ENCODE measurements at places on chromosomes 7 and 10. TPM values are rescaled to one million over a fixed set of nuclear protein-coding genes. Genes with fewer than 3 reads are reported as not detected.

DNA sequence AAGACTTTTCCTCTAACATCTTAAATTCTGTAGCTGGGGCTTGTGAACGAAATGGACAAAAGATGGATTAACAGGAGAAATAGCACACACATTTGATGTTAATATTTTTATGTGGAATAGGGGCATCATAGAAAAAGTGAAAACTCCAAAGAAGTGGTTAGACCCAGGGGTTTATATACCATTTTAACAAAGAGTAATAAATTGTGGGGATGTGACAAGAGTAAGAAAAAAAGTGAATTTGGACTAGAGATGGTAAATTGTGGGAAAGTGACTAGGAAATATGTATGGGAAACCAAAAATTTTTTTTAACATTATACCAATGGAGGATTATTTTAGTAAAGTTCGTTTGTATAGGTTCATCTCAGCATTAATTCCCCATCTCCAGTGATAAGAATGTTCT, 8.2 kb downstream of the SLC39A12 start:
- DNase-seq = no peak

- no peak for DNase-seq
These were observed 60.0 kb downstream of the RALA start for GRCh38 chr7:39683216-39683845.

- DNase-seq = no peak
These were observed 21.4 kb downstream of the KDM7A start for GRCh38 chr7:140155428-140155827.

GRCh38 chr7:74429153-74429747, 24.5 kb upstream of the GTF2IRD1 start:
- no peak for DNase-seq

GRCh38 chr10:48234787-48235186, 39.7 kb downstream of the FRMPD2 start:
- DNase-seq = no peak

DNA sequence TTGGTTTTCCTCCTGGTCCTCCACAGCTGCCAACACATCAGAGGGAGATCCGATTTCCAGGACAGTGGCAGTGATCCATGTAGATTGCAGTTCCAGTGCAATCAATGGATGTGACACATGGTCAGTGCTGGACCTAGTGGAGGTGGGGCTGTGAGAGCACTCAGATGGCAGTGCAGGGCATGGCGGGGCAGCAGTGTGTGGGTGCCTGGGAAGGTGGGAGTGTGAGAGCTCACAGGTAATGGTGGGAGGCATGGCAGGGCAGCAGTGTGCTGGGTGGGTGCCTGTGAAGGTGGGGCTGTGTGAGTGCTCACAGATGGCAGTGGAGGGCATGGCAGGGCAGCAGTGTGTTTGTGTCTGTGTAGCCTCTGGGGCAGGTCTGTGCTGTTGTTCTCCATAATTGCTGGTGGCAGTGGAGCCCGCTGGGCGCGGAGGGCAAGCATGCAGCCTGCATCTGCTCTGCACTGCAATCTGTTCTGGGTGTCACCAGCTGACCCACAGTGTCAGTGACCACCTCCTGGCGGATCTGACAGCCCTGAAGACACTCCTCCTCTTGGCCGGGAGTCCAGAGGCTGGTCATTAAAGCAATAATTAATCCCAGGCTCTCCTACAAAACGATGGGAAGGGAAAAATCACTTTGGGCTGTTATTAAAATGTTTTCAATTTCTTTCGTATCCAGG, 8.6 kb upstream of the ADARB2 start:
- no peak for DNase-seq

DNA sequence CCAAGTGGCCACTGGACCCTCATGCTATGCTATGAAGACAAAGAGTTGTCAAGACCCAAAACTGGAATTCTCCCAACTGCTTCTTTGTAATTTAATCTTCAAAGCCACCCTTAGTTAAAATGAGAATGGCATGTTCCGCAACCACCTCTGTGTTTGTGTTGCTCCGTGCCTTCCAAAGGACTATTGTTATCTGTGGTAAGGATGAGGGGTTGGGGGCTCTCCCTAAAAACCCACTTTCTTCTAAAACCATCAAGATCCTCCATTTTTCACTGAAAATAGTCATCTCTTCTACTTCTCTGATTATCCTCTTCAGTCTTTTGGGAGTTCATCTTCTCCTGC, 222.1 kb upstream of the AOAH start:
- no peak for DNase-seq

DNA sequence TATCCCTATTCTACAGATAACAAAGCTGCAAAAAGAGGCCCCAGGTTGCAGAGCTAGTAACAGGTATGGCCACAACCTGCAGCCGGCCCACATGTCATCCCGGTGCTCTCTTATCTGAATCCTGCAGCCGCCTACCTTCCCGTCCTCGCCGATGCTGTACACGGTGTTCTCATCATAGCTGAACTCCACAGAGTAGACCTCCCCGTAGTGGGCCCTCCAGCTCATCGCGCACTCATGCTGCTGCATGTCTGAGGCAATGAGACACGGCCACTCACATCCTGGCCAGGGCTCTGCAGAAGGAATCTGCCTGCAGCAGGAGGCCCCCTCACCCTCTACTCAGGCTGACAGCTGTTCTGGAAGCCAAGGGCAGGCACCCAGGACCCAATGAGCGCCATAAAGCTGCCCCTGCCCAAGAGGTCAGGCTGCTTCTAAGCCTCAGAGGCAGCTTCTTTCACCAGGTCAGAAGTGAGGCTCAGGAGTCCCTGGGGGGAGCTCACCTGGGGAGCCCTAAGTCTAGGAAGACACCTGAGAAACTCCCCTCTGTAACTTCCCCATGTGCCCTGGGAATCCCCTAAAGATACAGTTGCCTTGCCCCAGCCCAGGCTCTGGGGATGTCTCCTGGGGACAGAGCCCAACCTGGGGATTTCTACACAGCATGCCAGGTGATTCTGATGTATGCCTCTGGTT, 17.9 kb upstream of the CYREN start:
- DNase-seq = no peak

- DNase-seq = no peak
These were observed 9.5 kb downstream of the ANKRD1 start for GRCh38 chr10:90911133-90912051.

The CALD1 gene
- 1,241 TPM for total RNA-seq

DNA sequence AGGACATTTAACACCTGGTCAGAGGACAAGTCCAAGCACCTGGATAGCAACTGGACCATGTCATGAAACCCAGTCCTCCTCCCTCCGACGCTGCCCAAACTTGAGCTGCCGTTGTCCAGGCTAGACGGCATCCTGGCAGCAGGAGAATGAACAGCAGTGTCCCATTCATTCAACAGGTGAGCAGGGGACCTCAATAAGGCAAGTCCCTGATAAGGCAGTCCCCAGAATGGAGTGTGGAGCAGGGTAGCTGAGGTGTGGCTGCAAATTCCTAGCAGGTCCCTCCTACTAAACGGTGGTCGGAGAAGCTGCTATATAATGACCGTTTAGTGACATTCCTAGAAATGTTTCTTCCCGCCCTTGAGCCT, 169.8 kb downstream of the PRKAG2 start:
- no peak for DNase-seq

DNA sequence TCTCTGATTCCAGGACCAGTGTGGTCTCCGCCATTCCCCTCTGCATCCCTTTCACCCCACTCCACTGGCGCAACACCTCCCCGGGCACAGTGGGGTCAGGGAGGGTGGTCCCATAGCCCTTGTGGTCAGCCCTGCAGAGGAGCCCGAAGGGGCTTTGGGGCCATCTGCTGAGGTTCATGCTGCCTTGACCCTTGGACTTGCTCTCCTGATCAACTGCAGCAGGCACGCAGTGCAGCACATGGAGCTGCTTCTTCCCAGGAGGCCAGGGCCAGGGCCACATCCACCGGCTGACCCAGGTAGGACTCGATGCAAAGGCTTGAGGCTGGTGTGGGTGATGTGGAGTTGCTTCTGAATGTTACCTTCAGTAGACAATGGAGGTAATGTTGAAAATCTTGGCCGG, 35.1 kb downstream of the PDIA4 start:
- no peak for DNase-seq

The ZNF655 gene
- 64.4 TPM for total RNA-seq

GRCh38 chr7:116618338-116619128, 53.5 kb upstream of the MET start:
- DNase-seq = no peak

DNA sequence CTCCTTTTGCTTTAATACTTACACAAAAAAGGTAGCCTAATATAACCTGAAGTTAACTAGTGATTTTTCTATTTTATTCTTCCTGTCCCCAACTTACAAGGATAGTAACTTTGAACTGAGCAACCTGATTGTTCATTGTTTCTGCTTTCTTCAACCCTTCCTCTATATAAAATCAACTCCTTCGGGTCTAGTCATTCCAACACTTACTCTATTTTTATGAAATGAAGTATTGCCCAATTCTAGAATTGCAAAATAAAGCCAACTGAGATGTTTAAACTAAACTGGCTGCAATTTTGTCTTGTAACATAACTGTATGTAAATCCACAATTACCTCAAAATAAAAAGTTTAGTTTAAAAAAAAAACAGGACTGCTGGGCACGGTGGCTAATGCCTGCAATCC, 20.3 kb upstream of the DNA2 start:
- DNase-seq = no peak

- DNase-seq = no peak
These were observed 161.2 kb upstream of the TNRC18 start for GRCh38 chr7:5584821-5585220.

DNA sequence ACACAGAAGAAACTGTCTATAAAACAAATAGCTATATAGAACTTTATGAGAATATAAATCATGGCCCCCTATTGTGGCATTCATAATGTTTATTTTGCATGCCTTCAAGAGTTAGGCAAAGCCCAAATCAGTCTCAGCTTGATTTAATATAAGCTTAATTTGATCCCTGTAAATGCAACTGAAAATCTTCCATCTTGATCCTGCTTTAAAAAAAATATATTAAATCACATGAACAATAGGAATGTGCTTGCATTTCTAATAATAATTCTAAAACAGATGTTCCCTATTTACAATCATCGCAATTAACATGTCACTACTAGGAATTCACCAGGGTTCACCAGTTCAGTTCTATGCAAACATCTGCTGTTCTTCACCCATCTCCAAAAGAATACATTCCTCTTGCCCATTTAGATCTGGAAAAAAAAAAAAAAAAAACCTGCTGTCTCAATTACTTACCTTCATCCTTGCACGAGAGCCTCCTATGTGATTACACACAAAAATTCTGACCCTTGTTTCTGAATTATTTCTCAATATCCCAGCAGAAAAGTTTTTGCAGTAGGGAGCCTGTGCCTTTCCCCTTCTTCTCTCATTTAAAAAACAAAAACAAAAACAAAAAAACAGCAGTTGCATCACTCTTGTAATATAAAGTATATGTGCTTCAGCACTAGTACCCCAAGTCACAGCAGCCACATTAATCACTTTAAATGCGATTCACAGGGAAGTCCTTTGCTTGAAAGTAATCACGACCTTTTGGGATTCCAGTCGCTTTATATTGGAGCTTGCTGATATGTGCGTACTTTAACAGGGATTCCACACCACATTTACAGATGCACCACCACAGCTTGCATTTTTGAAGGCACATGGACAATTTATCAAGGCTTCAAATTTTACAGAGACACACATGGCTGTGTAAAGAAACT, 194.8 kb upstream of the KMT2E start:
- DNase-seq = no peak

The LIPN gene
- total RNA-seq = not detected

Measured in mucosa of descending colon (tissue), 3 donors.